PC-3 (cell line): ENCODE measurements at places on chromosomes 5 and 9.

- DNase-seq: no peak
These were observed 27.7 kb downstream of the LHX6 start for GRCh38 chr9:122200960-122201595.

DNA sequence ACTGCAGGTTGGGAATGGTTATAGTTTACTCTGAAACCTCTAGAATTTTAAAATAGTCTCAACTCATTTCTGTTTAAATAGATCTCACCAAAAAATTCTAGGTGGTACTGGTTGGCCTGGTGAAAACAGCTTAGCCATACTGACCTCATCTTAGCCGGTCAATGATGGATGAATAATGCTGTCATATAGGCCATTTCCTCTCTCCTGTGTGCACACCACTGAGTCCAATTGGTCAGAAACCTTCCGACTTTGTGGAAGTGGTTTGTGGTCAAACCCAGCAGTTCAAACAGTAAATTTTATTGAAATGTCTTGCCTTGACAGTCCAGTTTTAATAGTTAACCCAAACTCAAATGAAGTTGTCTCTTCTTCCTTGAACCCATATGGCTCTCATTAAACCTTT lies 98.6 kb downstream of the GIN1 start:
- peak; percentile 80 for DNase-seq

DNA sequence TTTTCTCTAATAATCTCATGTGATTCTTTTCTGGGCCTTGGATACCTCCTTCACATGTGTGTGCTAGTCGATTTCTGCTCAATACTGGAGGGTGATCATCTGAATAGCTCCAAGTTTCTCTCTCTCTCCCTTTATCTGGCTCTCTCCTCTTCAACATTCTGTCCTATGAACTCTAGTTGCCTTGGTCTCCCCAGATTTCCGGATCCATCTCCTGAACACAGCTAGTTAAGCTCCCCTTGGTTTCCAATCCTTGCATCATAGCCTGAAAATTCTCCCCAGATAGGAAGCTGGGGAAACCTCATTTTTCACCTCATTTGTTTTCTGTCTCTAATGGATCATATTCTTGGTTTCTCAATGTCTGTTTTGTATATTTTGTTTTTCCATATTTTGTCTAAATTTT lies 832.3 kb downstream of the MTRR start:
- no peak for DNase-seq

- DNase-seq: no peak
These were observed 17.0 kb upstream of the UNC5A start for GRCh38 chr5:176793343-176793699.

DNA sequence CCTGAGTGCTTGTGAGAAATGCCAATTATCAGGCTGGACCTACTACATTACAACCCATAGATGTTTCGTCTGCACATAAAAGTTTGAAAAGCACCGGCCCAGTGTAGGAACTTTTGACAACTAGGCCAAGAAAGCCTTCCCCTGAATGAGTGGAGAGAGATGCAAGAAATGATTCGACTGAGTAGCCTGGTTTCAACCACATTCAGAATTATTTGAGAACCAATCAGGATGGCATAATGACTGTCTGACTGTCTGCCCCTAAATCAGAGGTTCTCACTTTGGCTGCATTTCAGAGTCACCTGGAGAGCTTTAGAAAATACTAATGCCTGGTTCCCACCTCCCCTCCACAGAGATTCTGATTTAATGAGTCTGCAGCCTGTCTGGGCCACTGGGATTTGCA lies 61.1 kb downstream of the FRMD3 start:
- no peak for DNase-seq

DNA sequence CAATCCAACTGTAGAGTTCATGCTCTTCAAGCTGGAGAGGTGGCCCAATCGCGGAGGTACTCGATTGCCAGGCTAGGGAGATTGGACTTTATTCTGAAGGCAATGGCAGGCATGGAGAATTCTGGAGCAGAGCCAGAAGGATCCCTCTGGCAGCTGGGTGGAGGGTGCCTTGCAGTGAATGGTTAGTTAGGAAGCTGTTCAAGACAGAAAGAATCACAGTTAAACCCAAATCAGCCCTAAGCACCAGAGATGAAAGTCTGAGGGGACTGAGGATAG lies 182.4 kb downstream of the RGS3 start:
- no peak for DNase-seq

DNA sequence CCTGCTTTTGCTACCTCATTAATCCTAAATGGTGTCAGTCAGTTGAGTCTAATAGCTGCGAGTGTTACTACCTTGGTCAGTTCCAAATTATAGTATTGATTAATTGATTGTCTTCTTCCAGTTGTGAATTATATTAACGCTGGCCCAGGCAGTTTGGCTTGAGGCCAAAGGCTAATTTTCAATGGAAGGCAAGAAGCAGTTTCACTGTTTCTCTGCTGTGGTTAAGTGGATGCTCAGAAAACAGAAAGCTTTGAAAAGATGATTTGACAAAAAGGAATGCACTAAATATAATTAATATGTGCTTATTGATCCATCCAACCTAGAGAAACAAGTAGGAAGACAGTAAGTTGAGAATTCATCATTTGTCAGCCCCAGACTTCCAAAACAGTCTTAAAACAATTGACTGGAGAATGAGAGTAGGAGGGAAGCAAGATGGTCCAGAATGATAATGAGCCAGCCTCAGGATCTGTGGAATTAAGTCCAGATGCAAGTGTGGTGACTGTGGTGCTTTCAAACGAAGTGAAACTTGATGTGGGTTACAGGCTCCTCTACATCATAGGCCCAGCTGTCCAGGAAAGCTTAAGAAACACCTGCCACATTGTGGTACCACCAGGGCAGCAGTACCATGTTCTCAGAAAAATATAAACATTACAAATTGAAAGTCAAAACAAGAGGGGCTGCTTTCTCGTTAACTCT lies 1371.0 kb upstream of the DMAC1 start:
- DNase-seq: no peak

GRCh38 chr9:134329886-134330285 lies 3.6 kb downstream of the RXRA start:
- DNase-seq: no peak
